COR-L47 (cell line): ENCODE measurements at places on chromosomes 2 and 18.

DNA sequence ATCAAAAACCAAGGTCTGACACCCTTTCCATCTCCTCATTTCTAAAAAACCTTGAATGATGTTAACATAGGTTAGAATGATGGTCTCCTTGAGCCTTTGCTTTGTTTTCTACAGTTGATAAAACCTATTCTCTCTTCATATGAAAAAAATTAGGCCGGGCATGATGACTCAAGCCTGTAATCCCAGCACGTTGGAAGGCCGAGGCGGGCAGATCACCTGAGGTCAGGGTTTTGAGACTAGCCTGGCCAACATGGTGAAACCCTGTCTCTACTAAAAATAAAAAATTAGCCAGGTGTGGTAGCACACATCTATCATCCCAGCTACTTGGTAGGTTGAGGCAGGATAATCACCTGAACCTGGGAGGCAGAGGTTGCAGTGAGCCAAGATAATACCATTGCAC is 49.4 kb downstream of the CCDC88A start:
- DNase-seq = no peak

DNA sequence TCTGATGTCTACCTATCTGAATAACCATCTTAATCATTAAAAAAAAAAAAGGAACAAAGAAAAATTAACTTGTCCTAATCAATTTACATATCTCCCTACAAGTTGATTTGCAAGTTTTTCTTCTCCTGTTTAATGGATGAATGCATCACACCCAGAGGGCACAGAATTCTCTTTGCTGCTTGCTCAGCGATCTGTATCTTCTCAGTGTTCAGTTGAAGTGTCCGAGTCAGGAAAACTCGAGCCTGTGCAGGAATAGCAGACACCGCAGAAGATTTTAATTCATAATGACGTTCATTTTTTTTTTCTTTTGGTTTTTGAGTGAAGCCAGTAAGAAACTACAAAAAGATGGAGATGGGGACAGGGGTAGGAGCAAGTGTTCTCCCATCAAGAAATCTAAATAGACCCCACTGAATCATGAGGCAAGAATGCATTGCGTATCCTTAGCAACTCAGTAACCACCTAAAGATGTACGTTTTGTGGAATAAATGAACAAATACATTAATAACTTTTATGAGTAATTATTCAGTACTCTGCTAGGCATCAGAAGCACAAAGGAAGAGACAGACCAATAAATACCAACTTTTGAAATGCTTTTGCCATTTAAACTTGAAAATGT is 675.5 kb downstream of the LRP1B start:
- DNase-seq = no peak

- DNase-seq = no peak
These were observed 13.1 kb upstream of the CCNYL1 start for GRCh38 chr2:207698301-207698700.

- DNase-seq = peak; percentile 13
These were observed 122.9 kb downstream of the ZNF521 start for GRCh38 chr18:25229081-25229480.

GRCh38 chr2:215436705-215437565 is 1.1 kb upstream of the FN1 start:
- no peak for DNase-seq

DNA sequence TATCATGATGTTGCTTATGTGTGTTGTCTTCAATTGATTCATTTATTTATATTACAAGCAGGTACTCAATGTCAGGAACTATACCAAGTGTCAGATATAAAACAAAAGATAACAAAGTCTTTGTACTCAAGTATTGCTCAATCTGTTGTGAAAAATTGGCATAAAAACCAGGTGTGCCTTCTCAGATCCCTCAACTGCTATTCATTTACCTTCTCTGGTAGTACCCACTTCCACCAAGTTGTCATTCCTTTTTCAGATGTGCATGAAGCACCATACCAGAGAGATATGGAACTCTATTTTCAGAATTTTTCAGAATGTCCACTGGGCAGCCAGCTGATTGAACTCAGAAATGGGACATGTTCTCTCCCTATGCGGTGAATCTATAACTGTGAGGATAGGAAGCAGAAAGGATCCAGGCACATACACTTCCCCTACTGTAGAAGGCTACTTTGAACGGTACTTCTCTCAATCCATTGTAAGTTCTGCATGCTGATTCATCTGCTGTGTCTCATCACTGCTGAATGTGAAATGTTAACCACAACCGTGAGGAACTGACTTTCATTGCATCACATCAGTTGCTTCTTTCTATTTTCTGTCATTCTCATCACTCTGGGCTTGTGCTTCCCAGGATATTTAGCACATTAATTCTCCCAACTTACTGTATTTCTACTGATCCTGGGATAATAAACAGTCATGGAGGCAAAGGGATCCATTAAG is 1621.3 kb downstream of the SUCLG1 start:
- no peak for DNase-seq

DNA sequence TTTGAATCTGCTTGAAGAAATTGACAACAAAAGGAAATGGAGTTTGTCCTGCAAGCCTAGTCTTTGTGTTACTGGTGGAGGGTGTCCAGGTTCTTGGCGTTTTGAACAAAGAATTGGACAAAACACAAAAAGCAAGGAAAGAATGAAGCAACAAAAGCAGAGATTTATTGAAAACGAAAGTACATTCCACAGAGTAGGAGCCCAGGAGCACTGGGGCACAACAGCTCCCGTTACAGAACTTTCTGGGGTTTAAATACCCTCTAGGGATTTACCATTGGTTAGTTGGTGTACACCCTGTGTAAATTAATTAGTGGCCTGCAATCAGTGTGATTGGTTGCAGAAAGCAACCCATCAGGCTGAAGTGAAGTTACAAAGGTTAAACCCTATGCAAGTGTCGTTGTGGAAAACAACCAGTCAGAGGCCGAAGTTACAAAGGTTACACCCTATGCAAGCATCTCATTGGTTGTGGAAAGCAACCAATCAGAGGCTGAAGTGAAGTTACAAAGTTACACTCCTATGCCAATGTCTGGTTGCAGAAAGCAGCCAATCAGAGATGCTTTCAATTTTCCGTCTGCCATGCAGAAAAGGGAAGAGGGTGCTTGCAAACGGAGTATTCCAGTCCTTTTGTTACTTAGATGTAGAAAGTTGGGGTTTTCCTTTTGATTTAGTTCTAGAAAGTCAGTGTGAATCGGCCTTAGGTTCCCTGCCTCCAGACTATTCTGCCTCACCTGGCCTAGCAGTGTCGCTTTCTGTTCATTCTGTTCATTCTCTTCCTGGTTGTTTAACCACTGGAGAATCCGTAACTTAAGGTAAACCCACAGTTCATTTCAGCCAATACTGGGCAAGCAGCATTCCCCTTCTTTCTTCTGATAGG is 47.6 kb upstream of the PTH2R start:
- DNase-seq = no peak

- no peak for DNase-seq
These were observed 78.7 kb downstream of the RTTN start for GRCh38 chr18:70126832-70127231.

DNA sequence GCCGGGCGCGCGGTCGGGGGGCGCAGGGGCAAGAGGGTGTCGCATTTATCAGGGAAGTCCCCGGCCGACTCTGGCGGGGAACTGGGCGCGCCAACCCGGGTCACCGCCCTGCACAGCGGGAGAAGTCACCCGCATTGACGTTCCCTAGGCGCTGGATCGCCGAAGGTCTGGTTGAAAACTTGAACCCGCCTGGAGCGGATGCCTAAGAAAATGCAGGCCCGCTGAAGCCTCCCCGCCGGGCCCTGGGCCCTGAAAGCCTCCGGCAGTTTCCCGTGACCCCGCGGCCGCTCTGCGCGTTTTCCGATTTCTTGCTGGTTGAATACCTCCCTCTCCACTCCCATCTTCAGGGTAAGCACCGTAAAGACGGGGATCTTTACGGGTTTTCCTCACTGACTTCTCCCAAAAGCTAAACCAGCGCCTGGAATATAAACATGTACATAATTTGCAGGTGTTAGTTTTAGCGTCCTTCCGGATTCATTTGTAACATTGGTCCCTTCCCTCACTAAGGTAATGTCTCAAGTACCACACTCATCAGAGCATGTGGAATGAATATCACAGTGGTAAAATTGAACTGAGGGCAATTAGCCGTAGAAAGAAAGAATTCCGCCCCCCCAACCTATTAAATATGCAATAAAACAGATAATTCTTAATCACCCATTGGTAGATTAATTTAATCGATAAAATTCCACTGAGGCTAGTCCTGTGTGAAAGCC is 675 bp upstream of the SPIRE1 start:
- DNase-seq = peak; percentile 28

GRCh38 chr2:76684756-76685155 is 837.4 kb downstream of the LRRTM4 start:
- no peak for DNase-seq

DNA sequence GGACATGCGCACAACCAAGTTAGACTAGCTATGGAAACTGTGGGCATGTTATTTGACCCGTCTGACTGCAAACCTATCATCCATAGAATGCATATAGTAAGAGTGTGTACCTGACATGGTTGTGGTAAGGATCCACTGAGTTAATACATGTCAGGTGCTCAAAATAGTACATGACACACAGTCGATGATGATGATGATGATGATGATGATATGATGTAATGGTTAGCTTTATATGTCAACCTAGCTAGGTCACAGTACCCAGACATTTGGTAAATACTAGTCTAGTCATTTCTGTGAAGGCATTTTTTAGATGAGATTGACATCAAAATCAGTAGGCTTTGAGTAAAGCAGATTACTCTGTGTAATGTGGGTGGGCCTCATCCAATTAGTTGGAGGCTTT is 204.1 kb downstream of the AFF3 start:
- DNase-seq = no peak

GRCh38 chr2:171505374-171505773 is 16.9 kb upstream of the CYBRD1 start:
- DNase-seq = no peak

GRCh38 chr2:158191076-158191895 is 89.6 kb downstream of the UPP2 start:
- no peak for DNase-seq

DNA sequence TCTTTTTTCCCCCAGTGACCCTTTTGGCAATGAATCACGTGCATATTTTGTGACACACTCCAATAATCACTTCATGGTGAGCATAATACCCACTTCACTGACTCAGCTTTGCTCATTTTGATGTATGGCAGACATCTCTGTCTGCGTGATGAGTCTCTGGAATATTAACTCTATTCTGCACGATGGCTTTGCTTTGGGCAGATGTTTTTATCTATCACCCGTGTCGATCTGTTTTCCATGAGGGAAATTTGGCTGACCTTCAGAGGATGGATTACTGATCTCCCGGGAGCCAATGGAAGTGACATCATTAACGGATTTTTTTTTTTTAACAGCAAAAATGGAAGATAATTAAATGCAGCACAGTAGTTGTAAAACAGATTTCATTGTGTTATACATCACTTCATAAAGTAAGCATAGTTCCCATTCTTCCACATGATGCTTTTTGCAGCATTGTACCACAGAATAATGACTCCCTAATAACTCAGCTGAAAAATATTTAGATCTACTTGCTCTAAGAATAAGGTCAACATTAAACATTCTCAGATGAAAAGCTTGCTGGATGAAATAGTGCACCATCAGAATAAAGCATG is 29.8 kb downstream of the CDC42EP3 start:
- DNase-seq = no peak

GRCh38 chr2:122595065-122595464 is 839.6 kb downstream of the TSN start:
- DNase-seq = no peak

DNA sequence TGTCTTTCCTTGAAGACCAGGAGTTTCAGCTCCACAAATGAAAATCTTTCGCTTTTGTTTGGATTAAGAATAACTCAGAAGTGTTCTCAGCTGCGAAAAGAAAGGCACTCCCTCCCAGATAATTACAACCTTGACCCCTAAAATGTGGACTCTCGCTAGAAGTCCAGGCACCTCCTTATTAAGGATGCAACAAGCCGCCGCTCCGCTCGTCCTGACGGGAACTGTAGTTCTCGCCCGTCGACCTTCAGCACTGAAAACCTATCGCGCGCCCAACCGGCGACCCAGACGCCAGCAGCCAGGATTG is 559 bp downstream of the IMMT start:
- no peak for DNase-seq

GRCh38 chr18:21450503-21450902 is 150.0 kb downstream of the ESCO1 start:
- DNase-seq = no peak

GRCh38 chr2:201152999-201153815 is 29.7 kb upstream of the CASP10 start:
- no peak for DNase-seq

DNA sequence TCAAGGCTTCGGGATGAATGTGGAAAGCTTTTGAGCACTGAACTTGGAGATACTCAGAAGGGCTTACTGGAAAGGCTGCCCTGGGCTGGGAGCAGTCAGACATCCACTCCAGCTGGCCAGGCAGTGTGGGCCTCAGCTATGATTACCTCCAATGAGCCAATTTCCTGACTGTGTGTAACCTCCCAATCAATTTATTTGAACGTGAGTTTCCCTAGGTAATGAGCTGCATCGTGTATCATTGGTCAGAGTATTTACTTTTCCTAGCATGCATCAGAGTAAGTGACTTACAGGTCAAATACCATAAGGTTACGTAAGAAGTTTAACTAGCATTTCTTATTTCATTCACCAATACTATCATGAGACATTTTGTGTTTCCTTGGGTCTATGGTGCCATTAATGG is 11.0 kb upstream of the CTAGE1 start:
- DNase-seq = no peak

DNA sequence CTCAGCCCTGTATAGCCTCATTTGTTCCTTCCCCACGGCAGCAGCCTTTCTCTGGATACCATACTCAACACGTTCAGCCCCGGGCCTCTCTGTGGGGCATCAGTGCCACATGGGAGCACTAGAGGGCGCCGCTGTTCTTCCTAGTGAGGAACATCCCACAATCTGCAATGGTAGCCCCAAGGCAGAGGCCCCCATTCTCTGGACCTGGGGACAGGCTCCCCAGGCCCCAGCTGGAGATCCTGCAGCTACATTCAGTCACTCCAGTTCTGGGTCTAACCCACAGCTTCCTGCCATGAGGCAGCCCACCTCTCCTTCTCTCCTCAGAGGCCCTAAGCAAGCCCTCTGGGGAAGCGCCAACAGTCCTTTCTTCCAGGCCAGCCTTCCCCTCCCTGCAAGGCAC is 14.2 kb upstream of the SFXN5 start:
- DNase-seq = peak; percentile 66

GRCh38 chr2:159029936-159030335 is 61.5 kb downstream of the TANC1 start:
- no peak for DNase-seq

DNA sequence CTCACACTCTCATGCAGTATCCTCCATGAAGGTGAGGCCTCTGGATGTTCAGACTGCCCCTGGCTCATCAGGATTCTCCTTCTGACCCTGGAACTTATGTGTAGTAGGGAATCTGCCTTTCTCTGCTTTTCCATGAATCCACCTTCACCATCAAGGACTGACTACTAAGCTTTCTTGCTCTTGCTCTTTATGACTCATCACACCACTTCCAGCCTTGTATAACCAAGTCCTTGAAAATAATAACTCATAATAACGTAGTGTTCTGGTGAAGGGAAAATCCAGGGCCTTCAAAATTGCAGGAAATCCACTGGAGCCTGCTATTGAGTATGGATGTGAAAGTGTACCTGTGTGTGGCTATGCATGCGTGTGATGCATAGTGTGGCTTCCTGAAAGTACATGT is 11.3 kb upstream of the KCNS3 start:
- DNase-seq = no peak

GRCh38 chr2:188204824-188205223 is 86.8 kb upstream of the GULP1 start:
- DNase-seq = no peak
